CMK (cell line): ENCODE measurements at places on chromosomes 2 and 18.

GRCh38 chr18:59904011-59904601 is 4.3 kb downstream of the PMAIP1 start:
- DNase-seq = no peak

DNA sequence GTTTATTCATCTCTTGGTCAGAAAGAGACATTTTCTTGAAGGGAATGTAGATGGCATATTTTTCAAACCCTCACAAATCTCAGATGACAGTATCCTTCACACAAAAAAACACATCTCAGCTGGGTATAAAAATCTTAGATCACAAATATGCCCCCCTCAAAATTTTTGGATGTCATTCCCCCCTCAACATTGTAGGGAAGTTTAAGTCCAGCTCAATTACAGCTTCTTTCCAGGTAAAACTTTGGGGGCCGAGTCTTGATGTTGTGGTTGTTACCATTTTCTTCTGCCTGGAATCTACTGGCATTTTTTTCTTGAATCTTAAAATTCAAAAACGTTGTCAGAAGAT is 46.1 kb downstream of the HDAC4 start:
- DNase-seq = no peak

DNA sequence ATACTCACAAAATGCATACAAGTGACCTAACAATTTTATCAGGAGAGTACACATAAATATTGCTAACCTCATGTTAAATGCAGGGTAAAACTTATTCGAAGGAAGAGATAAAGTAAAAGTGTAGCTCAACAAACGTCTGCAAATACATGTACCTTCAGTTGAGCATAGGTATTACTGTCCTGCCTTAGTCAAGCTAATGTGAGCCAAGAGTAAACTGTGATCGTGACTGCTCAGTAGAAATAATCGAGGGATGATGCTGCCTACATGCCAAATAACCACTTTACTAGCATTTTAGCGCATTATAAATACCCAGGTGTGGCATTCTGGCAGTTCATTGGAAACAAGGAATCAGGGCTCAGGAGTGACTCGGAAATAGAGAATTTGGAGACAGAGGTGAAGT is 779.5 kb downstream of the SOCS6 start:
- DNase-seq = no peak

DNA sequence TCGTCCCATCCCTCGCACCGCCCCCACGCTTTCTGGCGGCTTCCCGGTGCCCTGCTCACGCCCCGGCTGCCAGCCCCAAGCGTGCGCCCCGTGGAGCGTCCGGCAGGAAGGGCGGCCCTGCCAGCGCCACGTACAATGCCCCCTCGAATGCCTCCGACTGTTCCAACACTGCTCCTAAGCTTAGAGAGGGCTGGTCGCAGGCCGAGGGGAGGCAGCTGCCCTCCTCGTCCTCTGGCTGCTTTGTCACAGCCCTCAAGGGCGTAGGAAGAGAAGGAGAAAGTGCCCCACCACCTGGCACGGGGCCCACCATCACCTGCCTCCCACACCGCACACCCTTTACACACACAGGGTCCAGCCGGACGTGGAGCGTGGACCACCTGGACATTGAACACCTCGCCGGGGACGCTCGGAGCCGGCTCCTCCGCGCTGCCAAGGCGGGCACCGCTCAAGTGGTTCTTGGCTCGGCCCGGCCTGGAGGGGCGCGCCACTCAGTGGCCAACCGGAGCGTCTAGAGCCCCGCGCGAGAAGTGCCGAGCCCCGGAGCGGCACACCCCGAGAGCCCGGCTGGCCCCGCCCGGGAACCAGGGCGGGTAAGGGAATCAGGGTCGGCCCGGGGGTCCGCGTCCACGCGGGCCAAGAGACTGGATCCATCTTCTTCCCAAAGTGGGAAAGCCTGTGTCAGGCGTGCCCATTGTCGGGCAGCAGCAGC is 830 bp downstream of the DNER start:
- no peak for DNase-seq

GRCh38 chr2:15579641-15580040 is 12.0 kb upstream of the DDX1 start:
- DNase-seq = no peak
